ENCODE measurements at places on chromosomes 1 and 21. TPM values are rescaled to one million over a fixed set of nuclear protein-coding genes. Genes with fewer than 3 reads are reported as not detected.

Gene AMY1C
- total RNA-seq: not detected

Gene RYR2
- 0.39 TPM for total RNA-seq

GRCh38 chr1:234014208-234014607 is 109.7 kb downstream of the SLC35F3 start:
- no peak overlapping the region for H3K4me3 ChIP-seq
- no peaks in the 10 kb centered on the region for H3K4me1 ChIP-seq
- H3K27ac ChIP-seq: no peak overlapping the region
- DNase-seq: no peak
- H3K36me3 ChIP-seq: no peaks in the 10 kb centered on the region
- peaks cover 34% of the 10 kb centered on the region for H3K27me3 ChIP-seq

DNA sequence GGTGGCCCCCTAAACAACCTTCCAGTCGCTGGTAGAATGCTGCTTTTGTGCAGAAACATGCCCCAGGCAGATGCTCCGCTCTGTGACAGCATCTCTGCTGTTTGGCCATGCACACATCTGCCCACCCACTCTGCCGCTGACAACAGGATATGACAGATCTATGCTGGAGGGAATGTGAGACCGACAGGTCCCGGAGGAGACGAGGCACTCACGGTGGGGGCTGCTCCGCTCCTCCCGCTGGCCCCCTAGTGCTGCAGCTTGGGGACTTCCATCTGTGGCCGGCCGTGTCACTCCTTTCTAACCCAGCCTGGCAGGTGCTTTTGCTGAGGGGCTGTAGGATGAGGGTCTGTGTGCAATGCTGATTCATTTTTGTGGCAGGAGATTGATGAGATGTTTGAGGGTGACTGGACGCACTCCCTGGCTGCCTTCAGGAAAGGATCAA is 49.1 kb upstream of the DMRTB1 start:
- H3K27ac ChIP-seq: peak overlapping the region; percentile 95
- H3K4me1 ChIP-seq: peaks cover 32% of the 10 kb centered on the region
- no peaks in the 10 kb centered on the region for H3K36me3 ChIP-seq
- DNase-seq: no peak
- no peak overlapping the region for H3K4me3 ChIP-seq

DNA sequence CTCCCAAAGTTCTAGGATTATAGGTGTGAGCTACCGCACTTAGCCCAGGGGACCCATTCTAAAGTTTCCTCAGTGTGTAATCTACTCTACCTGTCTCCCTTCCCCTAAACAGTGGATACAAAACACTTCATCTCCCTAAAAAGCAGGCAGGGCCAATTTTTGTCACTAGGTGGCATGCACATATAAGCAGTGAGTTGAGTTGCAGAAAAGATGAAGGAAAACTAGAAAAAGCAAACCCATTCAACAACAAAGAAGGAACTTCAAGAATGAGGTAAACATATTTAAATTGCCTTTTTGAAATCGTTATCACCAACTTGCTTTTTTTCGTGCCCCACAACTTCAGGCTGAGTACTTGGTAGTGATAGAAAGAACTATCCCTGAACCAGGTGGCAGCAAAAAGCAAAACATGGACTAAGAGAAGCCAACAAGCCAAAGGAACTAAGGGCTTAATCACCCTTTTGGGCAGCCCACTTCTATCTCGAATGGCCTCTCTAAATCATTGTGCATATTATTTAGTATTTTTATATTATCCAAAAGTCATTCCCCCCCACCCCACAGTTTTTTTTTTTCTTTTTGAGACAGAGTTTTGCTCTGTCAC is 19.7 kb upstream of the ALDH9A1 start:
- no peak for DNase-seq
- no peaks in the 10 kb centered on the region for H3K36me3 ChIP-seq
- no peaks in the 10 kb centered on the region for H3K27me3 ChIP-seq
- no peaks in the 10 kb centered on the region for H3K4me1 ChIP-seq
- H3K27ac ChIP-seq: no peak overlapping the region
- no peak overlapping the region for H3K4me3 ChIP-seq

DNA sequence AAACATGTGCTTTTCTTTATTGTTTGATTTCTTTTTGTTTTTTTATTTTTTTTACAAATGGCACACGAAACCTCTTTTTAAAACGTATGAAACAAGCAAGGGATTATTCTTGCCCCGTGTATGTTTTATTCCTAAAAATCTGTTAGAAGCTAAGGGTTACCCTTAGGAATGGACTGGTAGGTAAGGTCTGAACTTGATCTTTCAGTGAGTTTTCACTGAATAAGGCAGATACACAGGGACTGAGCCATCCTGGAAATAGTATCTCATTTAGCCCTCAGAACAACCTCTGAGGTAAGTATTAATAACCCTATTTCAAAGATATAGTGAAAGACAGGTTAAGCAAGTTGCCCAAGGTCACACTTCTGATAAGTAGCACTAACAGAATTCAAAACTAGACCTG is 6.0 kb downstream of the CD53 start:
- peaks cover 62% of the 10 kb centered on the region for H3K4me1 ChIP-seq
- H3K36me3 ChIP-seq: peaks cover 22% of the 10 kb centered on the region
- H3K27me3 ChIP-seq: no peaks in the 10 kb centered on the region
- peak overlapping the region; percentile 55 for H3K4me3 ChIP-seq
- no peak for DNase-seq

- H3K36me3 ChIP-seq: peaks cover 10% of the 10 kb centered on the region
- no peak overlapping the region for H3K4me3 ChIP-seq
- H3K27me3 ChIP-seq: peaks cover 66% of the 10 kb centered on the region
- peaks cover 10% of the 10 kb centered on the region for H3K4me1 ChIP-seq
- DNase-seq: no peak
These were observed 9.2 kb downstream of the PDZK1IP1 start for GRCh38 chr1:47180603-47181094.

DNA sequence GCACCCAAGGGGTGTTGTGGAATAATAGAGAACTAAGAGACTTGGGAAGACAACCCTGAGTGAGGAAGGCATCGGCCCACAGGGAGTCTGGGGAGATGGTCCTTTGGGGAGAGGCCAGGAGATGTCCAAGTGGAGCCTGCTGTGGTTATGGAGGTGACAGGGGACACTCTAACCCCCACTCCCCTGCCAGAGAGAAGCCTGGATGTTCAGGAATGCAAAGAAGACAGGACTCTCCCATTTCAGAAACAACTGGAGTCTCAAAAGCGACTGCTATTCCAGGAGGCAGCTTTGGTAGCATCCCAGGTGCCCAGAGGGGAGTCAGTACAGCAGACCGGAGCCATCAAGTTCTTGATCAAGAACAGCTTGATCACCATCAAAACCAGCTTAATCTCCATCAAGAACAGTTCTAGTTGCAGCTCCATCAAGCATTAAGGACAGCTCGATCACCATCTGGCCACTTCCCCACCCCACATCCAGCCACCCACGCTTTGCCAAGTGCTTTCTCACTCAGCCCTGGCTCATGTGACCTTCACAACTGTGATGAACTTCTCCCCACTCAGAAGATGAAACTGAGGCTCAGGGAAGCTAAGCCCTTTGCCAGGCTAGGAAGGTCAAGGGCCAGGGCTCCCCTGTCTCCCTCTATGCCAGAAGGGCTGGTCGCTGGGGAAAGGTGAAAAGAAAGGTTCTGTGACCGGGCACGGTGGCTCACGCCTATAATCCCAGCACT is 743 bp downstream of the CD52 start:
- peak overlapping the region; percentile 99 for H3K4me3 ChIP-seq
- peaks cover 58% of the 10 kb centered on the region for H3K4me1 ChIP-seq
- H3K36me3 ChIP-seq: peaks cover 16% of the 10 kb centered on the region
- no peaks in the 10 kb centered on the region for H3K27me3 ChIP-seq
- DNase-seq: no peak

- H3K36me3 ChIP-seq: no peaks in the 10 kb centered on the region
- H3K27ac ChIP-seq: no peak overlapping the region
- peaks cover 5% of the 10 kb centered on the region for H3K4me1 ChIP-seq
- no peak for DNase-seq
- peaks cover 67% of the 10 kb centered on the region for H3K27me3 ChIP-seq
These were observed 452.4 kb downstream of the PTPRU start for GRCh38 chr1:29688471-29689365.

DNA sequence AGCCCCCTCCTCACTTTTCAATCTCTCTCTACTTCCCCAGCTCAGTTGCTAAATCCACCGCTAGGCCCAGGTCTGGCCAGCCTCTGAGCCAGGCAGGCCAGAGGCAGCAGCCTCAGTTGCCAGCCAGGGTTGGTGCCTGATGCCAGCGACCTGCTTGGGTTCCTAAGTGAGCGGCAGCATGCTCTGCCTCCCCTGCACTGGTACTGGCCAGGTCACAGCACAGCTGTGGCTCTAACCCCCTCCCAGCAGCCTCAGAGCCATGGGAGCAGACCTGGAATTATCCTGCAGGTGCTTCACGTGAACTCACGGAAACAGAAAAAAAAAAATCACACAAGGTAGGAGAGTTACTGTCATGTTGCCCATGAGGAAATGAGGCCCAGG is 82.5 kb upstream of the ATF3 start:
- peaks cover 3% of the 10 kb centered on the region for H3K36me3 ChIP-seq
- H3K27ac ChIP-seq: no peak overlapping the region
- H3K4me3 ChIP-seq: no peak overlapping the region
- no peak for DNase-seq
- peaks cover 47% of the 10 kb centered on the region for H3K27me3 ChIP-seq
- H3K4me1 ChIP-seq: peaks cover 2% of the 10 kb centered on the region

Gene NUDT4B
- not detected for total RNA-seq

GRCh38 chr1:15835205-15835740 is 12.2 kb upstream of the SPEN start:
- peak overlapping the region; percentile 96 for H3K4me3 ChIP-seq
- no peaks in the 10 kb centered on the region for H3K36me3 ChIP-seq
- no peak for DNase-seq
- no peaks in the 10 kb centered on the region for H3K27me3 ChIP-seq
- peak overlapping the region; percentile 97 for H3K27ac ChIP-seq
- peaks cover 4% of the 10 kb centered on the region for H3K4me1 ChIP-seq

- peaks cover 2% of the 10 kb centered on the region for H3K4me1 ChIP-seq
- no peak for DNase-seq
- H3K36me3 ChIP-seq: peaks cover 3% of the 10 kb centered on the region
- no peak overlapping the region for H3K4me3 ChIP-seq
These were observed 162.1 kb downstream of the GLUL start for GRCh38 chr1:182229451-182229850.

Gene FAM177B
- total RNA-seq: not detected

GRCh38 chr21:42495765-42496119 is 282 bp downstream of the RSPH1 start:
- peaks cover 9% of the 10 kb centered on the region for H3K4me1 ChIP-seq
- no peak for DNase-seq
- H3K4me3 ChIP-seq: peak overlapping the region; percentile 97
- H3K27ac ChIP-seq: peak overlapping the region; percentile 93
- peaks cover 16% of the 10 kb centered on the region for H3K27me3 ChIP-seq

Gene WDR64
- total RNA-seq: 0.35 TPM

DNA sequence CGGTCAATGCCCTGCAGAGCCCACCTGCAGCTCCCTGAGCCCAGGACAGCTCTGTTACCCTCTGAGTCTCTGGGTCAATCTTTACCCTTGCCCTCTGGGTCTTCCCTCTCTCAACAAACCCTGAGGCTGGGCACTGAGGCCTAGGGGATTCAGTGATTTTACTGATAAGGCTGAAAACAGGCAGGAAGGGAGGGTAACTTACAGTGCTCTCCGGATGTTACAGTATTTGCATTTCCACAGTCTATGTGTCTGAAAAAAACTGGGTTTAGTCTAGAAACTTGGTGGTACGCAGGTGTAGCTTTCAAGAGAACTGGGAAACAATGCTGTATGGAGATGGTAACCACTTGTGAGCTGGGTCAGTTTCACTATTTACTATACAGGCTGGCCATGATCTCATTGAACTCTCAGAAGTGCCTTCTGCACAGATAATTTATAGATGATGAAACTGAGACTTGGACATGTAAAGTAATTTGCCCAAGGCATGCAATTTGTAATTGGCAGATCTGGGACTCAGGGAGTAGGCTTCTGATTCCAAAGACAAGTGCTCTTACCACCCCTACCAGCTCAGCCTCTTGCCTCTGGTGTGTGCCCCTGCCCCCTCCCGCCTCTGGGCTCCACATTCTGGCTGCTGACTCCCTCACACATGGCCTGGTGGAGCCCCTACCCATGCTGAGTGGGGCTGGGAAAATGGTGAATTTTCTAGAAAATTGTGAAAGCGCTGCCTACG is 48.8 kb downstream of the TENT5C start:
- no peak for DNase-seq
- no peaks in the 10 kb centered on the region for H3K27me3 ChIP-seq
- peak overlapping the region; percentile 85 for H3K4me3 ChIP-seq
- peak overlapping the region; percentile 94 for H3K27ac ChIP-seq
- H3K4me1 ChIP-seq: peaks cover 72% of the 10 kb centered on the region
- no peaks in the 10 kb centered on the region for H3K36me3 ChIP-seq

DNA sequence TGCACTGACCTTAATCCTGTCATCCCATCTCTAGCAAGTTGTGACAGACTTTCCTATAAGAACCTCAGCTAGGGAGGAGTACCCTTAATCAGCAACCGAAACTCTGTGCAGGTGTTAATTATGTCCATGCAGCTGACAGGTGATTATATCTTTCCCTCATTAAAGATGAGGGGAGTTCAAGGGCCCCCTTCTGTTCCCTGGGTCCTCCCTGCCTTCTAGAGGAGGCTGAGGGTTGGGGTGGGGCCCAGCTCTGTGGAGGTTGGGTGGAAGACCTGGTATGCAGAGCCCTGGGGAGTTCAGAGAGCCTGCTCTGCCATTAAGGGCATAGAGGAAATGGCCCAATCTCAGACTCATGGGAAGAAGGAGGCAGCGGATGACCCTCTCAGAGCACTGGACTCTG is 35.6 kb upstream of the CRNN start:
- H3K36me3 ChIP-seq: no peaks in the 10 kb centered on the region
- H3K4me3 ChIP-seq: no peak overlapping the region
- no peak for DNase-seq
- peaks cover 2% of the 10 kb centered on the region for H3K4me1 ChIP-seq
- peaks cover 39% of the 10 kb centered on the region for H3K27me3 ChIP-seq
- H3K27ac ChIP-seq: no peak overlapping the region

GRCh38 chr21:25614441-25614840 is 7.2 kb upstream of the MRPL39 start:
- H3K36me3 ChIP-seq: no peaks in the 10 kb centered on the region
- DNase-seq: no peak
- H3K4me3 ChIP-seq: no peak overlapping the region
- no peak overlapping the region for H3K27ac ChIP-seq

GRCh38 chr1:241396747-241397681 is 40.0 kb upstream of the RGS7 start:
- no peaks in the 10 kb centered on the region for H3K36me3 ChIP-seq
- no peak for DNase-seq

DNA sequence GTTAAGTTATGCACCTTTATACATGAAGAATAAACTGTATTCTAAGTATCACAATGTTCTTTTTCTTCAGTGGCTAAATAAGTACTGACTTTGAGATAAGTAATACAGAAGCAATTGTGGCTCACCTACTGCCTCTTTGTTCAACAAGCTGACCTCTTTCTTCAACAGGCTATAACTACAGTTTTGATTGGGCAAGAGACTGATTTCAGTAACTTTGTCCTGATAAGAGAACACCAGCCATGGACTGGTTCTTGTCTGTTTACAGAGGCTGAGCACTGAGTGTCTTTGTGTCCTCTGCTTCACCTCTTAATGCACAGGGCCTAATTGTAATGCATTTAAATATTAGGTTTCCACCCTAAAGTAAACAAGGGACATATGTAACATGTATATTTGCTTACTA is 34.6 kb upstream of the PDE4B start:
- H3K27ac ChIP-seq: no peak overlapping the region
- H3K27me3 ChIP-seq: peaks cover 36% of the 10 kb centered on the region
- H3K4me1 ChIP-seq: no peaks in the 10 kb centered on the region
- no peak overlapping the region for H3K4me3 ChIP-seq
- DNase-seq: no peak

Gene CLDN8
- not detected for total RNA-seq

Gene GJC2
- 0.94 TPM for total RNA-seq

Gene CYP2J2
- 0.67 TPM for total RNA-seq

GRCh38 chr1:64029037-64029436 is 174.4 kb upstream of the UBE2U start:
- H3K27ac ChIP-seq: no peak overlapping the region
- DNase-seq: no peak
- H3K27me3 ChIP-seq: peaks cover 20% of the 10 kb centered on the region
- H3K4me3 ChIP-seq: no peak overlapping the region
- H3K4me1 ChIP-seq: no peaks in the 10 kb centered on the region
